ENCODE measurements at places on chromosomes 6 and 20.

DNA sequence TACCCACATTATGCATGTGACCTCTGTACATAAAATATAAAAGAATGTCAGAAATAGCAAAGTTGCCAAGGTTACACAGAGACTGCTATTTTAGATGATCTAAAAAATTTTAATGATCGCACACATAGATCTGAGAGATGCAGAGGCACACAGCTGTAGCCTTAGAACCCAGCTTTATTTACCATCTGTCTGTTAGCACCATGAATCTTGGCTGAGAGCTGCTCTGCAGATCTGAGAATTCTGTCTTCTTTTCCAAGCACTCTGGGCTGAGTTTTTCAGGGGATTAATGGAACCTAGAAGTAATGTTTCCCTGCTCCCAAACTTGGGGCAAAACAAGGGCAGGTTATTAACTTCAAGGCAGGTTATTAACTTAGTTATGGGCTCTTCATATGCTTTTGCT, 248.7 kb upstream of the JAG1 start:
- DNase-seq, result no peak

DNA sequence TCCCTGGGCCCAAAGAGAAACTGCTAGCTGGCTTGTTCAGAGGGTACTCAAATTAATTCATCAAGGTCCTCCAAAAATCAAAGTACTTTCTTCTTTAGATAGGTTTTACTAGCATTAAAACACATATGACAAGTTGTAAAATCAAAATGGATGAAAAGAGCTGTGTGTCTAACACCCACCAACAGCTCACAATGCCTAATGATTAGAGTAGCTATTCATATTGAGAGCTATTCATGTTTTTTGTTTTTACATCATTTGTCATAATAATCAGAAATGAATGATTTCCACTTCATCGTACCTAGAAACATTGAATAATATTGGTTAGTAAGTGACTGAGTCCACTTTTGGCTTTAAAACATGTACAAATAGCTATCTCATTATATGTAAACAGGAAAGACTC, 289.9 kb upstream of the RUNX2 start:
- no peak for DNase-seq

GRCh38 chr20:22584522-22584921, at the start of gene FOXA2:
TSS of gene FOXA2 (minus strand) at chr20:22584572. CDS start at chr20:22584278, 294 bp downstream.
- no peak for DNase-seq

DNA sequence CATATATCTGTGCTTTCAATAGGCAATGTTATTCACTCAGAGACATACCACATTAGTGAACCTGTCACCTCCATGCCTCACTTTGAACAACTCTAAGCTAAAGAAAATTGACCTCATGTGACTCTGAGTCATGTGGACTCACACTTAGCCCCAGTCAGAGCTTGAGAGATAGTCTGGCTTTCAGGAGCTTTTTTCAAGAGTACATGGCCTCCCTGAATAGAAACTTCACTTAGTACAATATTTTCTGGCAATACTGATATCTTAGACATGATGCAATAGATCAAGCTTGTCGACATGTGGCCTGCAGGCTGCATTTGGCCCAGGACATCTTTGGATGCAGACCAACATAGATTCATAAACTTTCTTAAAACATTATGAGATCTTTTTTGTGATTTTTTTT, 8.5 kb downstream of the SPTLC3 start:
- no peak for DNase-seq

- DNase-seq, result no peak
Measured at GRCh38 chr6:10400330-10400729, 14.5 kb downstream of the TFAP2A start.

- no peak for DNase-seq
Measured at GRCh38 chr6:150528648-150529285, 70.9 kb upstream of the PLEKHG1 start.

DNA sequence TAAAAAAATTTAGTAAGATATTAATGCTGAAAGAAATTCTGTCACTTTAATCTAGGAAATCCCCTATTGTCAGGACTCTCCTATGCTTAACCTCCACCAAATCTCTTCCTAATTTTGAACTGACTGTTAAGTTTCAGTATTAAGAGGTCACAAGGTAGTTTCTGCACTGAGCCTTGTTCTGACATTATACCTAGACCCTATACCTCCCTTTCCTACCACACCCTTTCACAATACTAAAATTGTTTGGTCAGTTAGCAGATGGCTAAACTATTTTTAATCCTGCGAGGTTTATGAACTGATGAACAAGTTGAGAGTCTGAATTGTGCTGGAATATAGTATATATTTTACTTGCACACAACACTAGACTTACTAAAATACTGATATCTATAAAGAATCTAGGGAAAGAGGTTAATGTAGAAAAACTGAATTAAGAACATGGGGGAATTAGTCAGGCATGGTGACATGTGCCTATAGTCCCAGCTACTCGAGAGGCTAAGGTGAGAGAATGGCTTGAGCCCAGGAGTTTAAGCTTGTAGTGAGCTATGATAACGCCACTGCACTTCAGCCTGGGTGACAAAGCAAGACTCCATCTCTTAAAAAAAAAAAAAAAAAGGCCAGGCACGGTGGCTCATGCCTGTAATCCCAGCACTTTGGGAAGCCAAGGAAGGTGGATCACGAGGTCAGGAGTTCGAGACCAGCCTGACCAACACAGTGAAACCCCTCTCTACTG, 51.5 kb downstream of the HBS1L start:
- DNase-seq, result no peak

- no peak for DNase-seq
Measured at GRCh38 chr6:137651591-137652335, 157.6 kb upstream of the OLIG3 start.

DNA sequence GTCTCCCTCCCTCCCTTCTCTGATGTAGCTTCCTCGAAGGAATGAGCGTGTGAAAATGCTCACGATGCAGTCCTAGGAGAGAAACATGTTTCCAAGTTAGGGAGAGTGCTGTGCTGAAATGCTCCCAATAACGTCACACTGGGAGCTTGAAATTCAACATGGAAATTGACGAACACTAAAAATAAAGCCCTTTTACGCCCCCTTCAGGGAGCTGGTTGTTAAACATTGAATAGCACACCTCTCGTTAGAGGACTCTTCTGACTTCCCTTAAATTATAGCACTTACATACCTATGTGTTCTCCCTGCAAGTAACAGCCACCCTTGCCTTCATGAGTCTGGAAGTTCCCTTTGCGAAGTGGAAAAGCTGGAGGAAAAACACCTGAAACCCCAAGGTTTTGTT, 88.6 kb downstream of the BFSP1 start:
- no peak for DNase-seq

- DNase-seq, result peak; percentile 65
Measured at GRCh38 chr20:4060064-4060795, 44.9 kb upstream of the RNF24 start.

DNA sequence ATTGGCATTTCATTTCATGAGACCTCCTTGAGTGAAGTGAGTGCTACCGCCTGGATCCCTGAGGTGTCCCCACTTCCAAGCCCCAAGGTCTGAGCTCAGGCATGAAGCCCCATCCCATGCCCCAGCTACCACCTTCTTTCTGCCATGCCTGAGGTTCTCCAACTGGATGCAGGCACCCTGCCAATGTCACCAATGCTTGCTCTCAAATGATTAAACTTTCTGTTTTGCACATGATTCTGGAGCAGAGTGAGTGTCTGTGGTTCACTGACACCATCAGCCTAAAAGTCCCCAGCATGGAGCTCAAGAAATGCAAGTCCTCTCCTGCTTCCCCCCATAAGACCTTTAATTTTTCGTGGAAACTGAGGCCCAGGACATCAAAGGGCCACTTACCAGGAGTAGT, 43.7 kb upstream of the BPIFA2 start:
- no peak for DNase-seq

- DNase-seq, result no peak
Measured at GRCh38 chr6:122007339-122007738, 392.1 kb upstream of the HSF2 start.

- no peak for DNase-seq
Measured at GRCh38 chr20:18750735-18751134, 62.8 kb upstream of the SCP2D1 start.

GRCh38 chr20:50276119-50277063, 85.8 kb downstream of the CEBPB start:
- peak; percentile 77 for DNase-seq

DNA sequence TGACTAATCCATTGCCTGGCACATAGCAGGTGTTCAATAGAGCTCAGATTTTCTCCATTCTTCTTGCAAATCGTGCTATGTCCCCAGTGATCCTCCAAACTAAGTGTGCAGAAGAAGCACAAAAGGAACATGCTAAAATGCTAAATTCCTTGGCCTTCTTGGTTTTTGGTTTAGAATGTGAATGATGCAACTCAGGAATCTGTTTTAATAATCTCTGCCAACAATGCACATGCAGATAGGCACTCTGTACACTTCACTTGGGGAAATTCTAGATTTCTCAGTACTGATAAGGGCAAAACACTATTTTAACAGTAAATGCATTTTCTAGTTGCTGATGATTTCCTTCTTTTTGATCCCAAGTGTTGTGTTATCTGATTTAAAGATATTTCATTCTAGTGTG, 35.2 kb downstream of the SLC22A1 start:
- no peak for DNase-seq

GRCh38 chr6:169029861-169030260, 223.8 kb downstream of the THBS2 start:
- no peak for DNase-seq

DNA sequence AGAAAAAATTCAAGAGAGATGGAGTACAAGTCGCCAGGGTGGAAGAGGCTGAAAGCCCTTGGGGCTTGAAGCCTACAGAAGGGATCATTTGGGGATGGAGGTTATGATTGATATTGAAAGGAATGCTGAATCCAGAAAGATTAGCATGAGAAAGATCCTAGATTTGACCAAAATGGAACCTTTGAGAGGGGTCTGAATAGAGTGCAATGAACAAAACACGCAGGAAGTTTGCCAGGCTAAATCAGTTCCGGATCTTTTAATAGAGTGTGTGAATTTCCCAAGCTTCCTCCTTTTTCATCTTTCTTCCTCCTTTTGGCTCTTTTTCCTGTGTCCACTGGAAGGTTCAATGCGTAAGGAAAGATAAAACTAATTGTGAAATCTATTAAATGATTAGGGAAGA, 15.3 kb downstream of the IPCEF1 start:
- DNase-seq, result peak; percentile 54

DNA sequence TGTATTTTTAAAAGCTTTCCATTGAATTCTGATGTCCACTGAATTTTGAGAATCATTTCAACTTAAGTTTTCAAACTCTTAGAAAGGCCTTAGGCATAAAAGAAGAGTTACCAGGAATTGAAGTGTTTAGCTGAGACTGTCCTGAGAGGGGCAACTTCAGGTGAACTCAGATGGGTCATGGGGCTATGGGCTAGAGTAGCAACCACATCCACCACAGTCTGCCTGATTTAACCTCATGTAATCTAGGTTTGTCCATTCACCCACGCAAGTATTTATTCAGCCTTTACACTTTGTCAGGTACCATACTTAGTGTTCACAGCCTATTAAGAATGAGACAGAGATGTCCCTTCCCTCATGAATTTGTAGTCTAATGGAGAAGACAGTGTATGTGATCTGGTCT, 501.0 kb downstream of the KIF16B start:
- DNase-seq, result no peak

DNA sequence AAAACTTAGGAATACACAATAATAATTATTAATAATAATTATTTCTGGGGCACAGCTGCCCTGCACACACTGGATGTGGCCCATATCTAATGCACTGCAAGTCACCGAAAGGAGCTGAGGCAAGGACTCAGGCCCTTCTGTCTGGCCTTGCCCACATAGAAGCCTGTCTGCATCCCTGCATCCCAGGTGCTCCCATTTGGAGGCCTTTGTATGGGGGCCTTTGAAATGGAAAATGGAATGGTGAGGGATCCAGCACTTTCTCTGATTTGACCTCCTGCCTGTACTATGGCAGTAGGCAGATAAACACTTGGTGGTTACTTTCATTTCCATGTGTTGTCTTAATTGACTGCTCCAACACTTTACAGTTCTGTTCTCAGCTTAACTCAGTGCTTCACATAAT, 75.7 kb upstream of the PTCHD4 start:
- no peak for DNase-seq

DNA sequence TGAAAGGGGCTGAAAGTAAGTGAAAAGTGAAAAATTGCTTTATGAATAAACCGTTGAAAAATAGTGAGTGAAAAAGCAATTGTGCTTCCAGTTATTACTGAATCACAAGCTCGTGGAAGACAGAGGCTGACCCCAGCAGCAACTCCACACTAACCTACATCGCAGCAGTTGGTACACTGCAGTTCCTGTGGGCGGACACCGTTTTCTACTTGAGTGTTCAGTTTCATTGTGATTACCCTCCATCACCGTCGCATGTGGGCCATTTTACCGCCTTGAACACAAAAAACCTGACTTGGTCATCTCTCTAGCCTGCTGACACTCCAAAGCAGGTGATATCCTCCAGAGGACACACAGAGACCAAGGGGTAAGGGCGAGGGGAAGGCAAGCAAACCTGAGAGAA, 28.4 kb downstream of the PRDM1 start:
- no peak for DNase-seq

DNA sequence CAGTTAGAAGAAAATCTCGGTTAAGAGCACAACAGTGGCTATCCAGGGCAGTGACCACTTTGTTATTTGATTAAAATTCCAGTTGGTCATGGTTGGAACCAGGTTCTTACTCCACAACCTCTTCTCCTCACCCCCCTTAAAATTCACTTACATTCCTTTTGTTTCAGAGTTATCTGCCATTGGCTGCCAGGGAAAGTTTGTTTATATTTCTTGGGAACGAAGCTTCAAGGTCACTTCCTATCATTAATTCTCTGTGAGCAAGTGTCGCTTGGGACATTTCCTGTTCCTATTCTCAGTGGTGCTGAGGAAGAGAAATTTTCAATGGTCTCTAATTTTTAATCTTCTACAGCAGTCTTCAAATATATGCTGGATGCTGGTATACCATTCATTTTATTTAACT, 121.1 kb upstream of the COL21A1 start:
- peak; percentile 4 for DNase-seq

- no peak for DNase-seq
Measured at GRCh38 chr20:17385798-17386197, 145.4 kb downstream of the BFSP1 start.

- DNase-seq, result no peak
Measured at GRCh38 chr20:49435639-49436038, 46.8 kb downstream of the KCNB1 start.

GRCh38 chr6:53440336-53440945, 91.7 kb upstream of the ELOVL5 start:
- peak; percentile 53 for DNase-seq

- no peak for DNase-seq
Measured at GRCh38 chr6:112258642-112259336, 4.4 kb upstream of the LAMA4 start.
